GM12892 (cell line): ENCODE measurements at places on chromosomes 1 and 21.
A peak's percentile ranks its signal among the peaks of the same experiment; 100 is the strongest.

DNA sequence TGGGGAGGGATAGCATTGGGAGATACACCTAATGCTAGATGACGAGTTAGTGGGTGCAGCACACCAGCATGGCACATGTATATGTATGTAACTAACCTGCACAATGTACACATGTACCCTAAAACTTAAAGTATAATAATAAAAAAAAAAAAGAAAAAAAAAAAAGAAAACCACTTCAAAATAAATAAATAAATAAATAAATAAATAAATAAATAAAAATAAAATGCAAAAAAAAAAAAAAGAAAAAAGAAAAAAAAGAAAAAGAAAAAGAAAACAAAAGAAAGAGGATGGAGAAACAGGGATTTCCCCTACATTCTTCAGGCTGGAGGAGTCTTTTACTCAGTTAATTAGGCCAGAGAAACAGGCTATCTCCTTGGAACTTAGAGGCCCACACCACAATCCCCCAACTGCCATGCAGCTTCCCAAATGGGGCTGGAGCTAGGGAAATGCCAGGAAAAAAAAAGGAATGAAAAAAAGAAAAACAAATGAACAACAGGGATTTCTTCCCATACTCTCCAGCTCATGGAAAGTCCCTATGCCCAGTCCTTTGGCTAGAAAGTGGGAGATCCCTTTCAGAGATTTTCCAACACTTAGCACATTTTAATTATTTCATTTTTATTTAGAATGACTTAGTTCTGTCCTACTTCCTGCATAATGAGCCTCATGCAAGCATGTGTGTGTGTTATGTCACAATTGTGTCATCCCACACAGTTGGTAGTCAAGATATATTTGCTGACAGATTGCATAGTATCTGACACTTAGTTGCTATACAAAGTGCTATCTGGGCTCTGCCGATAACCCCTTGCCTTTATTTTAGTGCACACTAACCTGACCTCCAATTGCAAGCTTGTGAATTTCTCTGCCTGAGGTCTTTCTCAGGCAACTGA is 486.4 kb downstream of the PLPP3 start:
- no peak for DNase-seq

DNA sequence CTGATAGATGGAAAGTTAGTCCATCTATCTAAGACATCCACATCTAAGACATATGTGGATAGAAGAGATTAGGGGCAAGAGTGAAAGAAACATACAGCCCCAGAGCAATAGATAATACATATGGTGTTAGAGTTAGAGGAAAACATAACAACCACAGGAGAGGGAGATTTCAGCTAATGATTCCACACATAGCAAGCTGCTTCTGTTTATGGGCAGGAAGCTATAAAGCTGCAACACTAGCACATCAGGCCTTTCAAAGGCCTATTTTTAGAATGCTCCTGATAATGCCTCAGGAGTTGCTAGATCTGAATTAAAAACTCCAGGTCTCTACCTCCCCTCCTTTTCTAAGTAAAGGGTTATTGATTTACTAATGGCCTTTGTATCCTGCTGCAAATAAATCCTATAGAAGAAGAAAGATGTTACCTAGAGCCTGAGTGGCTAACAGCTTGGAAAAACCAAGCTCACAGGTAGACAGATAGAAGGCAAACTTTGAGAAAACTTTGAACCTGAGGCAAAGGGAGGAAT is 36.1 kb downstream of the BRINP2 start:
- no peak for DNase-seq

- DNase-seq, result no peak
Observed at GRCh38 chr1:209729436-209729835, 24.8 kb downstream of the HSD11B1 start.

DNA sequence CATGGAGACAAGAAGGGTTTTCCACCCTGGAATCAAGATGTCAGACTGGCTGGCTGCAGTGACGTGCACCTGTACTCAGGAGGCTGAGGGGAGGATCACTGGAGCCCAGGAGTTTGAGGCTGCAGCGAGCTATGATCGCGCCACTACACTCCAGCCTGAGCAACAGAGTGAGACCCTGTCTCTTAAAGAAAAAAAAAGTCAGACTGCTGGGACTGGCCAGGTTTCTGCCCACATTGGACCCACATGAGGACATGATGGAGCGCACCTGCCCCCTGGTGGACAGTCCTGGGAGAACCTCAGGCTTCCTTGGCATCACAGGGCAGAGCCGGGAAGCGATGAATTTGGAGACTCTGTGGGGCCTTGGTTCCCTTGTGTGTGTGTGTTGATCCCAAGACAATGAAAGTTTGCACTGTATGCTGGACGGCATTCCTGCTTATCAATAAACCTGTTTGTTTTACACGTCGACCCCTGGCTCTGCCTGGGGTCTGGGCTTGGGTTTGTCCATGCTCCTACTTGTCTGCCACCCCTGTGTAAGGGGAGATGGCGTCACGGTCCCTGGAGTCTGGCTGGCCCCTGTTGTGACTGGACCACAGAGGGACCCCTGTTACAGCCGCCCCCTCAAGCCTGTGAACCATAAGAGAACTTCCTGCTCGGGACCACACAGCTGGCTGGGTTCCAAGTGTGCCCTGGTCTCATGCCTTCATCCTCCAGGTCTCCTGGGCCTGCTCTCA is 20.9 kb upstream of the VPS13D start:
- DNase-seq, result peak; percentile 77

DNA sequence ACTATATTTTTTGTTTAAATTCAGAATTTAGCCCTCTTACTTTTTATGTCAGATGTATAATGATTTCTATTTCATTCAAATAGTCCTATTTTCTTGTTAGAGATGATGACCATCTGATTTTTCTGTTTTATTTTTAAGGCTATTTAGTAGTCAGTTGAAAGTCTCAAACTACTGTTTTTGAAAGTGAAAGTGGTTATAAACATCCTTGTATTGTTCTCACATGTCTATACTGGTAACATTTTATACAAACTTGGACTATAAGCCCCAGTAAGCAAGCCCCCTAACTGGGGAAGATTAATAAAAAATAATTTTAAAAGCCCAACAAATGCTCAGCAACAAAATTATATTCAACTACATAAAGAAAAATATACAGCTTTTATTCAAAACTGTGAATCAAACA is 271.3 kb upstream of the RGS18 start:
- DNase-seq, result no peak

- DNase-seq, result no peak
Observed at GRCh38 chr1:7497107-7497637, 273.9 kb upstream of the VAMP3 start.

- DNase-seq, result no peak
Observed at GRCh38 chr1:193937308-193937707, 750.9 kb upstream of the B3GALT2 start.

DNA sequence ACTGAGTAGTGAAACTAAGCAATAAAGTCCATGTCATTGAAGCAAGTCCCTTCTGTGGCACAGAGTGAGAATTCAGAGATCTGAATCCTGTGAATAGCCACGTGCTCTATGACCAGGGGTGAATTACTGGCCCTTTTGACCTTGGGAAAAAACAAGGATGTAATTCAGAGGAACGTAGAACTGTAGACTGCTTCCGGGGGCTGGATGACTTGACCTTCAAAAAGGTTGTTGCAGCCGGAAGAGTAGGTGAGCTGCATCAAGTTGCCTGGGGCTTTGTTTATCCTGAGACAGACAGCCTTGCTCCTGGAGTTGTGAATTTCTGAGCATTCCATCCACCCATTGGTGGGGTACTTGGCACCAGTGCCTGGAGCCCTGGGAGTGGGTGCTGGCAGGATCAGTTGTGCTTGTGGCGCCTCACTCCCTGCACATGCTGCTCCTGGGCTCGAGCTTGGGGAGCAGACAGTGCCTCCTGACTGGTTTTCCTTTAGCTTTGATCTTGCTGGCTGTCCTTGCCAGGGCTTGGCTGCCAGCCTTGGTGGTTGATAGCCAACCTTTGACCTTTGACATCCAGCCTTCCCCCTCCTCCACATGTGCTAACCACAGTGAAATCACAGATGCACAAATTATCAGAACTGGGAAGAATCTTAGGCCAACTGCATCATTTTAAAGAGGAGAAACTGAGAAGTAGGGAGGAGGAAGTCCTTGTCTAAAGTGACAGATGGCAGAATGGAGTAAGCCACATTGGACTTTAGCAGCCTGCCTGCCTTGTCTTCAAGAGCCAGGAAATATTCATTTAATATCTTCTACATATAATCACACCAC is 16.2 kb upstream of the MYOG start:
- no peak for DNase-seq

DNA sequence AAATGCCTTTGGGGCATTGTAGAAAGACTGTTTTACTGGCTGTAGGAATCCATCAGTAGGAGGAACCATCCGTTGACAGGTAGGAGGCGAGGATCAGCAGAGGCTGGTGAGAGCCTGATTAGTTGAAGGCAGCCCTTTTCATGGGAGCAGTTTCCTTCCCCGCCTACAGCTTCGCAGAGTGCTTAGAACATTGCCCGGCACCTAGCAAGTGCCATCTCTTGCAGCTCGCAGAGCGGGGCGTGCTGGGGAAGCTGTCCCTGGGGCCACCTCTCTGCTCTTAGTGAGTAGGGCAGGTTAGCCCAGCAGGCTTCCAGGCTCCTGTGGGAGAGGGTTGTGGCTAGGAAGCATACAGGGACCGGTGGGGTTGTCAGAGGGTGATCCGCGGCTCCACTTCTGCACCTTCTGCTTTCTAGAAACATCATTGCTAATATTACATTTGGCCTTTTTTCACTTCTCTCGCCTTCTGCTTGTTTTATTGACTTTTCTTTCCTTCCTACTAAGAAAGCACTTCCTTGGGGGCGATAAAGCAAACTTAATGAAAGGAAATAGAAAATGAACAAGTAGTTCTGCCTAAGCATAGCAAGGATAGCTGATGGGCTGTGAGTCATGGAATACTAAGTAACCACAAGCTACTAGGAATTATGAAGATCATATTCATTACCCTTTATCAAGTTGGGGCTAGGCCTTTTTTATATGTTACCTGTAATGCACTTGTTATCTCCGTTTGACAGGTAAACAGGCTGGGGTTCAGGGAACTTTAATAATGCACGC is 176.7 kb downstream of the GALNT2 start:
- no peak for DNase-seq

- DNase-seq, result no peak
Observed at GRCh38 chr1:37002898-37003297, 31.4 kb downstream of the GRIK3 start.

DNA sequence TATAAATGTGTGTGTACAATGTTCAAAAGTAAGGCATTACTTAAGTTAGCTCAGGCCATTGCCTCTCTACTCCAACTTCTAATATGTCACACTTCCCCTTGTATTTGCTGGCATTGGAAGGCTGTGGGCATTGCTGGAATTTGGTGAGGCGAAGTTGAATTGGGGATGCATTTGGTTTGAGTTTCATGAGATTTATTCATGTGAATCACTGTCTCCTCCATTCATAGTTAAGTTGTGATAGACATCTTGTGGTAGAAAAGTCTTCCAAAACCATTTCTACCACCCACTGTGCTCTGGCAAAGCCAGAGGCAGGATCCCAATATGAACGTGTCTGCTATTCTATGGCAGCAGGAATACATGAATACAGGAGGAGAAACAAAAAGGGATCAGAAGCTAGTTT is 397.8 kb upstream of the USP24 start:
- no peak for DNase-seq

DNA sequence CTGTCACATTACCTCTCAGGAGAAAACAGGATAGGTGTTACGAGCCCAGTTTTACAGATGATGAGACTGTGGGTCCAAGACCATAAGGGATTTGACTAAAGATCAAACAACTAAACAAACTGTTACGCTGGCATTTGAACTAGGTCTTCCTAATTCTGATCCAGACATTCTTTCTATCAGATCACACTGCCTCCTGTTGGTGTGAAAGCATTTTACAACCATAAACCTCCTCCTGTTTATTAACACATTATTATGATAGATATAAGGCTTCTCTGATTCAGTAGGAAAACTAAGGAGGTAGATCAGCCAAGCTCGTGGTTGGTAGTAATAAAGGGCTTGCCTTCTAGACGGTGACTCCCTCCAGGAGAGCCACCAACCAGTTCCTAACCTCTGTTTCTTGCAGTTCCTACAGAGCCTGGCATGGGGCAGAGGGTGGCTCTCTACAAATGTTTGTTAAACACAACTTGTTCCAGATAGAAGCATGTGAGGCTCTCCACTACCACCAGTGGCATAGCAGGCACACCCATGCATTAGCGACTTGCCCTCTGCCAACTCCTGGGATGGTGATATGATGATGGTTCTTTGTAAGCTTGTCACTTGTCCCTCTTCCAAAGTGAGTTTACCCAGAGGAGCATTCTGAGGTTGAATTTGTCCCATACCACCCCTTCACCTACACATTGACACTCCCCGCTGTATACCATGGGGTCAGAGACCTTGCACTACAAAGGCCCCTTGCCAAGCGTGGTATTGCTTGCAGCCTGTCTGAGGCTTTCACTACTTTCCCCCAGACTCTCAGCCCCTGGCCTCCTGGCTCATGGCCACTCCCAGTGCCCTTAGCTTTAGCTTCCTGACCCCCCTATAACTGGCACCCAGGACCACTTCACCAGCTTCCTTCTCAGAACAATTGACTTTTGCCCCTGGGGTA is 96.4 kb upstream of the HOOK1 start:
- no peak for DNase-seq

GRCh38 chr1:96524100-96524499 is 197.5 kb upstream of the PTBP2 start:
- DNase-seq, result no peak

DNA sequence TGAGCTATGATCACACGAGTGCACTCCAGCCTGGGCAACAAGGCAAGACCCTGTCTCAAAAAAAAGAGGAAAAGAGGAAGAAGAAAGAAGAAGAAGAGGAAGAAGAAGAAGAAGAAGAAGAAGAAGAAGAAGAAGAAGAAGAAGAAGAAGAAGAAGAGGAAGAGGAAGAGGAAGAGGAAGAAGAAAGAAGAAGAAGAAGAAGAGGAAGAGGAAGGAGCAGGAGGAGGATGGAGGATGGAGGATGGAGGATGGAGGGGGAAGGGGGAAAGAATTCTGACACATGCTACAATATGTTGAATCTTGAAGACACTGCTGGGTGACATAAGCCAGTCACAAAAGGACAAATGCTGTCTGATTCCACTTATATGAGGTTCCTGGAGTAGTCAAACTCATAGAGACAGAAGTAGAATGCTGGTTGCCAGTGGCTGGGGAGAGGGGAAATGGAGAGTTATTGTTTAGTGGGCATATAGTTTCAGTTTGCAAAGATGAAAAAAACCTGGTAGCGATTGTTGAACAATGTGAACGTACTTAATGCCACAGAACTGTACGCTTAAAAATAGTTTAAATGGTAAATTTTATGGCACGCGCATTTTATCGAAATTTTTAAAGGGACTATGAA is 47.3 kb upstream of the COA6 start:
- DNase-seq, result no peak

DNA sequence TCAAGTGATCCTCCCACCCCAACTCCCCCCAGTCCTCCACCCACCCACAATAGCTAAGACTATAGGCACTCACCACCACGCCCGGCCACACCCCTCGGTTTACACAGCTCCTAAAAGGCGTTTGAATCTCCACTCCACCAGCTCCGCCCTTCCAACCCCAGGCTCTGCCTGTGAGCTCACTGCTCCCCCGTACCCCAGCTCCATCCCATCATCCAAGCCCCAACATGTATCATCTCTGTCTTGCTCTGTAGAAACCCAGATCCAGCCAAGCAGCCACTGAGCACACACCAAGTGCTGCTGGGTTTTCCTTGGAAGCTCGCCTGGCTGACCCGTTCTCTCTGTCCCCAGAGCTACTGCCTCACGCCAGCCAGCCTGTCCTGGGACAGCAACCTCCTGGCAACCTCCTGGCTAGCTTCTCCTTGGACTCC is 12.0 kb upstream of the S100A2 start:
- no peak for DNase-seq

GRCh38 chr1:66648901-66649595 is 103.2 kb upstream of the DYNLT5 start:
- DNase-seq, result no peak

- no peak for DNase-seq
Observed at GRCh38 chr1:58149271-58149812, 397.2 kb downstream of the OMA1 start.
